ENCODE measurements at places on chromosomes 2 and 18.

GRCh38 chr2:135773917-135774316, 32.3 kb downstream of the UBXN4 start:
- peak; percentile 77 for DNase-seq

DNA sequence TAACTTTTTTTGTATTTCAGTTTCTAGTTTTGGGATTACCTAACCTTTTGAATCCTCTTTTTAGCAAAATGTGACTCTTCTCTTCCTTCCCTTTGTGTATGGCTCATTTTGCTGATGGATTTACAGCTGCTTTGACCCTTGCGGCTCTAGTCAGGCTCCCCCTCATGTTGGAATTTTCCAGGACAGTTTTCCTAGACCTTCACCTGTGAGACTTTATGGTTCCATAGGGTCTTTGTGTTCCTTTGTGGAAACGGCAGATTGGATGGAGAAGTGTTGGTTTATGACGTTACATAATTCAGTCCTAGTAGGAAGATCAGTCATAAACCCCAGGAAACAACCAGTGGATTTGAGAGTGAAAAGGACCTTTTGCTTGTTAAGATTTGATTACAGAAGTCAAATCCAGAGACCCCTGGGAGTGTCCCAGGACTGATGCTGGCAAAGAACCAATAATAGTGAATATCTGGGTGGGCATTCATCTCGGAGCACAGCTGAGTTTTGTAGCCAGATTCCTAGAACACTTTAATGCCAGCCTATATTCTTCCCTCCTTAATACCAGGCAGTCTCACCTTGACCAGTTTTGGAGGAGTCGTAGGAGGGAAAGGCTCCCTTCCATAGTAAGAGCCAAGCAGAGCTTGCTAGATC, 42.7 kb downstream of the SOCS6 start:
- no peak for DNase-seq

DNA sequence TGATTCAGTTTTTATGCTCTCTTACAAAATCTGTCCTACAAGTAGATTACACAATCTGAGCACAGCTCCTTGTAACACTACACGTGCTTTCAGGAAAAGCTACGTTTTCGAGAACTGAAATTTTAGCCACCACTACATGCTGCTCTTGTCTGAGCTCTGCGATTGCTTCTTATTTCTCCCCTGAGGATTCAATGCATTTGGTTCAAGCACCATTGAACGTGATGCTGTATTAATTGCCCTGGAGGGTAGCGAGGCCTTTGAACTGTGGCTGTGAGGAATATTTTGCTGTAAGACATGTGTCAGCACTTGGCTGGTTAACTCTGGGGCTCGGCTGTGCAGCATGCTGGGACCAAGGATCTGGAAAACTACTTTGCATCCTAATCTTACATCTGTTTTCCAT, 405.8 kb downstream of the EPHA4 start:
- no peak for DNase-seq

DNA sequence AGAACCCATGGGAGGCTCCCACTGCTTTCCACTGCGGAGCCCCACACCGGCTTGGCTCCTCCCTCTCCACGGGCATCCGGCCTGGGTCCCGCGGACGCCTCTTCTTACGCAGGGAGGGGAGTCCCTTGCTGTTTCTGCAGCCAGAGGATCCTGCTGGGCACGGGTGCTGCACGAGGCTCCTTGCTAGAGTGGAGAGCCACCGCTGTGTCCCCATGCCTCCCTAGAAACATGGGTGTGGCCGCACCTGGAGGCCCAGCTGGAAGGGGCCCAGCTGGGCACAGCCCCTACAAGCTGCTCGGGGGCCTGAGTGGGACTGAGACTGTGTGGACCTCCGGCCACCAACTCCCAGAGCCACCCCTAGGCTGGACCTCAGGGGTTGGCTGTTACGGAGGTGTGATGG, 67.7 kb upstream of the GPC1 start:
- no peak for DNase-seq

DNA sequence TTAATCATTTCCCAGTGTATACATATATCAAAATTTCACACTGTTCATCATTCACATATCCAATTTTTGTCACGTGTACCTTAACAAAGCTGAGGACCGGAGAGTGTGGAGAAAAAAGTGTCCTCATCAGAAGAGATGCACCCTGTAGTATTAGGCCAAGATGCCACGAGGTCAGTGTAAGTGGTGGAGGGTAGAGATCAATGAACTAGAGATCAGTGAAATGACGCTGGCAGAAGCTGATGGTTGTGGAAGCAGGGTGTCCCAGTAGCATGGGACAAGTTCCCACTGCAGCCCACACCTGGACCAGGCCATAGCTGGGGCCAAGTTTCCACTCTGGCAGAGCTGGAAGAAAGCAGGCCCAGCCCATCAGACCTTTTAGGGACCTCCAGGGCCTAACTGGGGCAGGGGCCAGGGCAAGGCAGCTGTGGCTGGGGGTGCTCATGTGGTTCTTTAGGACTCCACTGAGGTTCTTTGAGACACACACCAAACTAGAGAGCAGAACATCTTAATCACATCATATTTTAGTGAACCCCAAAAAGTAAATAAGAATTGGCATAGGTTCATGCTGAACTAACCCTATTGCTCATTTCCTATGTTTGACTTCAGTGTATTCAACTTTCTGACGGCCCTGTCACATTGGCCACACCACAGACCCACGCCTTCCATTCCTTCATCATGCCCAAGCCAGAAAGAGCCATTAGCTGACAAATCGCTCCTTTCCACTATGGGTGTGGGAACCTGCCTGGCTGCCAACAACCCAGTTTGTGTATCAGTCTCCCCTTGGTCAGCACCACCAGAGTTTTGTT, 21.6 kb upstream of the GPR55 start:
- no peak for DNase-seq

- no peak for DNase-seq
Observed at GRCh38 chr2:189661957-189662321, 680 bp downstream of the ASNSD1 start.

- no peak for DNase-seq
Observed at GRCh38 chr2:127968610-127969339, 59.1 kb downstream of the SAP130 start.

GRCh38 chr2:28399289-28399688, 6.6 kb downstream of the FOSL2 start:
- no peak for DNase-seq

GRCh38 chr2:15298770-15299169, 262.4 kb downstream of the NBAS start:
- DNase-seq = no peak

- DNase-seq = no peak
Observed at GRCh38 chr2:31580321-31581117, at the start of gene SRD5A2. SRD5A2 (minus strand) TSS chr2:31580938; CDS start chr2:31580900, 38 bp downstream.

DNA sequence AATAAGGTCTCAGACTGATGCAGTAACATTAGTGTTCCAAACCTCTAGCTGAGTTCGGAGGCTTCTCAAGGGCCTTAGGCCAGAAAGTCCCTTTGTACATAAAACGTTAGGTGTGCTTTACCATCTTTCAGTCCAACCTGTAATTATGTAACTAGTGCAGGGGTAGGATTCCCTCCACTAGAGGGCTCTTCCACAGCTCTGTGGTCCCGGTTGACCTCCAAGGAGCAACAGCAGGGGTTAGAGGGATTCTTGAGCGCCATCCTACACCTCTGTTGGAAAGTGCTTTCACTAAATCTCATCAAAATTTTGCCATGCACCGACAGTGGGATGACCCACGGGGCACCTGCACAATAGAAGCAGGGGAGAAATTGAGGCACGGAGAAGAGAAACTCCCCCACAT, 155.8 kb upstream of the LRP1B start:
- no peak for DNase-seq

DNA sequence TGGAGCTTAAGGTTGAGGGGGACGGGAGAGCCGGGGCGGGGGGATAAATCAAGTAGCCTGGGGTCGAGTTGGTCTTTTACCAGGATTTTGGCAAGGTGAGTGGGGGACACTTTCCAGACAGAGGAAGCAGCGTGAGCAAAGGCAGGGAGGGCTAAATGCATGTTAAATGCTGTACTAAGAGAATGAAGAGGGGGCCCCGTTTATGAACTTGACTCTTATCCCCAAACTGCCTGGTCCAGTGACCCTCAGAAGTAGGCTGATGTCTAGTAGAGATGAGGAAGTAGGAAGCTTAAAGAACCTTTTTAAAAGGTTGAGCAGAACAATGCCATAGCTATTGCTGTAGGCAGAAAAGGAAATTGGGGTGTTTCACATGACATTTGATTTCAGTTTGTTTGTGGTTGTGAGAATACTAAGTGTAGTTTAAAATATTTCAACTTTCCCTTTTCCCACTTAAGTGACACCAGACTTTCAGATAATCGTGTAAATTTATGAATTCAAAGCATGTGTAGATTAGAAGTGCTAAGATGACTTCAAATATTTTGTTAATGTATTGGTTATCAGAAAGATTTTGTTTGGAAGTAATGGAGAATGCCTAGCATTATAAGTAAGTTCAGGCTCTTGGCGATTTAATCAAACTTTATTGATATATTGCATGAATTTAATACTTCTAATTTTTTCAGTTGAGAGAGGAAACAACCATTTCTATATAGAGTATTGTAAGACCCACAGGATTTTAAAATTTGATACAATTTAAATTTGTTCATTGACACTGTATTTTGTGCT, 1.8 kb downstream of the REL start:
- peak; percentile 38 for DNase-seq

- no peak for DNase-seq
Observed at GRCh38 chr2:84443477-84443876, 15.6 kb downstream of the SUCLG1 start.

DNA sequence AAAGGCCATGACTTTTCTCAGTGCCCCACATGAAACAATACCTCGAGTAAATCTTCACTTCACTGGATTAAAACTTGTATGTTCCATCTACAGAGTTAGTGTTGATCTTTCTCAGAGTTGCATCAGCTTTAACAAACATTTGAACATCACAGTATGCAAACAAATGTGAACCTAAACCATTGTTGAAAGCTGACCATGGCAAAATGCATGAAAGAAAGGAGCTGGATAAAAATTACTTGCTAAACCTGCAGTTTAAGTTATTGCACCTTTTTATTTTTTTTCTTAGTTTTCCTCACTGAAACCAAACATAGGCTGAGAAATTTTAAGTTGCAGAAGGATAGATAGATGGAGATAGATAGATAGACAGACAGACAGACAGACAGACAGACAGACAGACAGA, 107.2 kb upstream of the UGP2 start:
- no peak for DNase-seq

GRCh38 chr18:28078298-28078697, 98.6 kb downstream of the CDH2 start:
- no peak for DNase-seq

GRCh38 chr2:85589181-85589580, 5.0 kb downstream of the VAMP5 start:
- DNase-seq = no peak

- DNase-seq = no peak
Observed at GRCh38 chr2:96163415-96163767, 18.2 kb upstream of the DUSP2 start.

DNA sequence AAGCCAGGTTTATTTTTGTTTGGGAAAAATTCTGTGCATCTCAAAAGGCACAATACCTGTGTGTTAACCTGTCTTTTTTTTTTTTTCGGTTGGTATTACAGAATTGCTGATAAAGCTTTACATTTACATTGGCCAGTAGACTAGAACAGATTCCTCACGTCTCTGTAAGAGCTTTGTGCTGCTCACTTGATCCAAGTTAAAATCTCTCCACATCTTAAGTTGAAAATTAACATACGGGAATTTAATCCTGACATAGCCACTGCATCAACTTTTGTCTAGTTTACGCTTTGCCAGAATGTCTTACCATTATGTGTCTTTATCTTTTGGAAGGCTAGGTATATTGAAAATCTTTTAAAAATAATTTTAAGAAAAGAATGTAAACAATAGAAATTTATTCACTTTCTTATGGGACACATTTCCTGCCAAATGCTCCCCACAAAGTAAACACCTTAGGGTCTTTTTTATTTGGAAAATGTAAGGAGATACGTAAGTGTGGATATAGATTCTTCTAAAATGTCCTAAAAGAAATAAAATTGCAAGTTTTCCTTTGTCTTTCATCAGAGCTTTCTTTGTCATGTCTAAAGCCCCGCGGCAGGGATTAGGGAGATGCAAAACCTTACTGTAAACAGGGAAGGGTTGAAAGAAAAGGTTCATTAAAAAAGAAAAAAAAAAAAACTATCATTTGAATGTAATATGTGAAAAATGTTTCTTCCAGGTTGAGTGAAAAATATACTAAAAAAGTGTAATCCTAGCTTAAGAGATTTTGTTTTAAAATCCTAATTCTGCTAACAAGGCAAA, 912.8 kb downstream of the NRXN1 start:
- no peak for DNase-seq

- no peak for DNase-seq
Observed at GRCh38 chr2:161283926-161284325, 24.3 kb upstream of the PSMD14 start.

- DNase-seq = peak; percentile 77
Observed at GRCh38 chr2:39996653-39997080, 217.6 kb upstream of the THUMPD2 start.

DNA sequence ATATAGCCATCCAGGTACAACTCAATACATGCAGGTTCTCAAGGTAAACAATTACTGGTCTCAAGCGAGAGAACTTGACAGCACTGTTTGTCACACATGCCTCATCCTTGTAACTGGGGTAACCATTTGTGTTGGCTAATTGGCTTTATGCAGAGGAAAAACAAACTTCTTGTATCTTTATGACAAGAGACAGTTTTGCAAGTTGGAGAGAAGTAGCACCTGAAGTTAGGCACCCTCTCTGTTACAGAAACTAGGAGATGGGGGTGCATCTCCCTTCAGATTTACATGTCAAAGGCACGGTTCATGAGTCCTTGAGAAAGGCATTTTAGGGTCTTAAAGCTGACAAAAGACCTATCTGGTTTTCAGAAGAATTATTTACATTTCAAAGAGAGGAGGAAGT, 241.7 kb downstream of the CD226 start:
- no peak for DNase-seq

DNA sequence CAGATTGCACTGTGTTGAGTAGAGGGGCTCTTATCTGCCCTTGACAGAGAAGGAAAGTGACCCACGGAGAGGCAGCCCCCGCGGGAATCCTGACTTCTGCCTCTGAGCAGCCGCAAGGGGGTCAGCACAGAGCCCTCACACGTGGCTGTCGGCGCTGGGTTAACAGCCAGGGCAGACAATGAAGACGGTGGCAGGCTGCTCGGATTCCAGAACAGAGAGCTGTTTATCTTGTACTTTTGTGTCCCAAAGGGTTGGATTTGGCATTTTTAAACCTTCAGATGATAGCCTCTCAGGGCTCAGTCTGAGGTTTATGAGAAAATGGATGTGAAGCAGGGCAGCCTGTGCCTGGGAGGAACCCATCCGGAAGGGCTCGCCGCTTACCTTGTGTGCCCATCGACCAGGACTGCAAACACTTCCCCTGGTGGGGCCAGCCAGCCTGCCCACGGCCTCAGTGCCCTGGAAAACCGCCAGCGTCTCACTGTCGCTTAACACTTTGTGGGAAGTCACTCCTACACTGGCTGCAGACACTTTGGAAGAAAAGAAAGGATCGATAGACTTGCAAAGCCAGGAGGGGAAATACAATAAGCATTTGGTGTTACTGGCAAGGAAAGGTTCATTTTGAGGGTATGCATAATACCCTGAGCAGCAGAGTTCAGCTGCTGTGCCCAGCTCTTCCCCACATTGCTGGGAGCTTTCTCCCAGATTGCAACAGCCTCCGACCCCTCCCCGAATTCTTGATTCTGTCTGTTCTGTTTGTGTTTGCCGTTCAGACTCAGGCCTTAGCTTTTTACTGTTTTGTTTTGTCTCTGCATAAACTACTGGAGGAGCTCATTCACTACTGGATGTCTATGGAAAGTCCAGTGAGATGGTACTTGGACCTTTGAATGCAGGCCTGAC, 325.3 kb upstream of the MYT1L start:
- DNase-seq = no peak
